ENCODE measurements at places on chromosomes 4 and X.

DNA sequence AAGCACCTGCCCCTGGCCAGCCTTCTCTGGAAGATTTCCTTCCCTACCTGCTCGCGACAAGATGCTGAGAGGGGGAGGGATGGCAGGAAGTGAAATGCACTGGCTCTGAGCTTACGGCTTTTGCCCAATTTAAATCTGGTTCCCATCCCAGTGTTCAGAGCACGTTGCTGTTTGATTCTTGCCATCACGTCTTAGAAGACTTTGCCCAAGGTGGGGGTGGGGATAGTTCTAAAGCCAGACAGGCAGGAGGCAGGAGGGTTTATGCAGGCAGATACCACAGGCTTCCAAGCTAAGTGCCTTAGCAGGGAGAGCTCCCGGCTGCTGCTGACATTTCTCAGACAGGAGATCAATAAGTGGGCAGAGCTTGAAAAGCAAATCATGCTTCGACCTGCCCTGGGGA, 393.9 kb downstream of the MID1IP1 start:
- no peak for DNase-seq

GRCh38 chrX:144494074-144494473, 610.2 kb downstream of the UBE2NL start:
- DNase-seq, result no peak

GRCh38 chrX:27915617-27916016, 65.6 kb downstream of the DCAF8L1 start:
- no peak for DNase-seq

DNA sequence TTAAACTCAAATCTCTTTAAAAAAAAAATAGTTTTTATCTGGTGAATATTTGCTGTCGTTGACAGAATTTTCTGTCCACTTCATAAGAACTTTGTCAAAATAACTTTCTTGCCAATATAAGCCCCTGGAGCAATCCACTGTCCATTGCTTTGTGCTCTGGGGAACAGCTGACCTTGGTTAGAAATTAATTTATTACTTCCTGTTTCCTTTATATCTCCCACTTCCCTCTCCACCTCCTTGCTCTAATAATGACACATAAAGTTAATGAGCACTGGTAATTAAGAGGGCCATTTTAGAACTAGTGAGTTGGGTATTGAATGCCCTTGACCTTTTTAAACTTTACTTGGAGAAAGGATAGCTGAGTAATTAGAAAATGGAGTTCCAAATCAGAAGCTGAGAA, 151.3 kb upstream of the LEF1 start:
- DNase-seq, result no peak

DNA sequence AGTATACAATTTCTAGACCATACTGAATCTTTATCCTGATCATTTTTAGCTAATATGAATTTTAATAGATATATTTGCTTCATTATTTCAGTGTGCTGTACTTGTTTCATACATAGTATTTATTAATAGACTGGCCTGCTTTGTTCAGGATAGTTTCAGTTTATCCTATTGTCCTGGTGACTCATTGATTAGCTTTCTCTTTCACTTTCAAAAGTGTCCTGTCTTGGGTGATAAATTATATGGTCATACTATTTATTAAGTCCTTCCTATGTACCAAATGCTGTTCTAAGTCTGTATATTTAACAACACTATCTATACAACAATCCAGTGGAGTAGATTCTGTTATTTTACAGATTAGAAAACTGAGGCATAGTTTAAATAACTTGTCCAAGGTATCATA, 153.8 kb upstream of the RAPGEF2 start:
- no peak for DNase-seq

- DNase-seq, result no peak
These were observed 13.9 kb downstream of the OFD1 start for GRCh38 chrX:13748486-13748885.

DNA sequence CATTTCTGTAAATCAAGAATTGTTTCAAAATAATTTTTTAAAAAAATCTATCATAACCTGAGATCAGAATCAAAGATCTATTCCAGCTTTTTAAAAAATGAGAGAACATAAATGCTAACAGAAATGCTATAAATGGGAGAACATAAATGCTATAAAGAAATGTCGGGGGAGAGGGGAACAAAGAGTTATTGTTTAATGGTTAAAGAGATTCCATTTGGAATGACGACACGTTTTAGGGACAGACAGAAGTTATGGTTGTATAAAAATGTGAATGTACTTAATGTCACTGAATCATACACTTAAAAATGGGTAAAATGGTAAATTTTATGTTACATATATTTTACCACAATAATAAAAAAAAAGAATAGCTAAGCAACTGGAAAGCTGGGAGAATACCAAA, 127.1 kb downstream of the ATRX start:
- no peak for DNase-seq

GRCh38 chr4:36665985-36666527, 384.6 kb downstream of the DTHD1 start:
- DNase-seq, result no peak

DNA sequence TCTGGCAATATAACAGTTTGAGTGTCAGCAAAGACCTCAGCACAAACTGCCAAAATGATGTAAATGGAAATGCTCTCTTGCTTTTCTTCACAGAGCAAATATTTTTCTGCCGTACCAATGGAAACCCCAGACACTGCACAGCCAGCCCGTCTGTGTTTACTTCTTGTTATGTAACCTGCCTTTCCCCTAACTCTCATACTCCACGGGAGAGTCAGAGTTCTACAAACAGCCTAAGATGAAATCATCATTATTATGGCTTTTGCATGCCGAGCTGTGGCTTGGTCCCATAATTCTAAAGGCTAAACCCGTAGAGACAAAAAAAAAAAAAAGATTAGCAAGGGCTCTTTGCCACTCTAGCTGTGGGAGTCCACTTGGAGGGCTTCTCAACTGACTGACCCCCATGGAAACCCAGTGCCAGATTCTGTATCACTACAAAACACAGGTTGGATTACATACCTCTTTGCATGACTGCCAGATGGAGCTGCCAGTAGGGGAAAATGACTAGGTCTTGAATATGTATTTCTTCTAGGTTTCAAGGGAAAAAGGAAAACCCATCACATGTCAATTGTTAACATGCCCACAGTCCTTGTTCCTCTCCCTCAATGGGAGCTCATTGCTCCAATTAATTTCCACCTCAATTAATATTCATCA, 197.2 kb upstream of the CNKSR2 start:
- DNase-seq, result no peak
